HuH-7.5 (cell line): ENCODE measurements at places on chromosomes 1 and 21.

DNA sequence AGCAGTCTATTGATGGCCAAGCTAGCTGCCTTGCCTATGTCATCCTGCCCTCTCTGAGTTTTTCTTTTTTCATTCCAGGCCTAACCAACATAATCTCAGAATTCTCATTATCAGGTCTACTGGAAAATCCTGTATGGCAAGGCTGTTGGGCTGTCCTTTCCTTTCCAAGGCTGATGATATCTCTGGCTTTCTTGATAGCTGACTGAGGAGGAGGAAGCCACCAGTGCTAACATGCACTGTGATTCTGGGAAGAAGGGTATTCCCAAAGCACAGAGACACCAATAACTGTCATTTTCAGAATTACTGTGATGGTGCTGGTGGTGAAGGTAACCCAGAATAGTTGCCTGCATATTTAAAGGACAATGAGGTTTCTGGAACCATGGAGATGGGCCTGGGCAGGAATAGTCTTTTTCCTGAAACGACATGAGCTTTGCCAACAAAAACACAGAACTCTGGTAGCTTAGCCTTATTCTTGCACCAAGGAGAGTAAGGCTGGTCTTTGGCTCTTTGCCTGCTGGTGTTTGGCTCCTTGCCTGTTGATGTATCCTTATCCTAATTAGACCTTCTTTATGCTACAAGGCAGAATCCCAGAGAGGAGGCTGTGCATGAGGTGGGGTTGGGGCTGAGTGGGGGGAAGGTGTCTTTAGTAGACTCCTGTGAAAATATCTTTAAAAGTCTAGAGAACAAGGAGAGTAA, 157.4 kb downstream of the TNFSF18 start:
- no peak for DNase-seq

- no peak for DNase-seq
Measured at GRCh38 chr21:14356746-14357145, 26.2 kb downstream of the HSPA13 start.

DNA sequence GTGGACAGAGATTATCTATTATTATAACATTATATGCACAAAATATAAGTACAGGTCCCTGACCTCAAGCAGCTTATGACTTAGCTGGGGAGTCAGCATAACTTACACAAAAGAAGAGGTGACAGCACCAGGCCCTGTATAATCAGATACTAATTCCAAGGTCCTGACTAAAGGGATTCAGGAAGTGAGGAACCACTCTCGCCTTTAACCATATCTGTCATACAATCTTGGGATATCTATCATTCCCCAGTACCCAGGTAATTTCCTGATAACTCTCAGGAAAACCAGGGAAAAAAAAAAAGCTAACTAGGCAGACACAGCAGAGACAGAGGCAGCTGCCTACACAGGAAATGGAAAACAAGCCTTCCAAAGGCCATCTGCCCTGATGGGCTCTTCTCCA, 78.5 kb upstream of the CAMK1G start:
- no peak for DNase-seq

GRCh38 chr1:74729741-74730478, 2.9 kb downstream of the CRYZ start:
- DNase-seq, result no peak

GRCh38 chr1:10904396-10905358, 107.8 kb upstream of the TARDBP start:
- no peak for DNase-seq

DNA sequence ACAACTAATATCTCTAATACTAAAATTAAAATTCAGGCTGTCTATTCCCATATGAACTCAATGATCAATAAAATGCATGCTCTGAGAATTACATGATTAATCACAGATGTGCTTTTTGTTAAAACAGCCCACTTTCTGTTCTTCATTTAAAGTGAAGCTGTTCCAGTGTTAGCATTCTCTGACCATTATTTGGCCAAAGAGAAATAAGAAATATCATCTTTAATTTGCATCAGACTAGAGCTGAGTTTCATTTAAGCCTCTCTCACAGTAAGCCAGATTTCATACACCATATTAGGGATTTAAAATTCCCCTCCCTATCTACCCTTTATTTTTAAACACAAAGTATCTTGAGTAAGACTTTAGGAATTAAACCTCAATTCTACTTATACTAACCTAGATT, 261.6 kb downstream of the TPR start:
- DNase-seq, result no peak
